Skeletal muscle cell (primary cell): ENCODE measurements at places on chromosomes 16 and 17.

DNA sequence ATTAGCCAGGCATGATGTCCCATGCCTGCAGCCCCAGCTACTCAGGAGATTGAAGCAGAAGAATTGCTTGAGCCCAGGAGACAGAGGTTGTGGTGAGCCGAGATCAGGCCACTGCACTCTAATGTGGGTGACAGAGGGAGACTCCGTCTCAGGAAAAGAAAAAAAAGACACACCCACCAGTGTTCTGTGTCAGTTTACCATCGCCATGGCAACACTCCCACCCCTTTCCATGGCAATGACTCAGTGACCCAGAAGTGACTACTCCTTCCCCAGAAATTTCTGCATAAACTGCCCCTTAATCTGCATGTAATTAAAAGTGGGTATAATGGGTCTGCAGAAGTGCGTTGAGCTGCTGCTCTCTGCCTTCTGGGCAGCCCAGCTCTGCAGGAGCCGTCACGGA lies 4.0 kb upstream of the ZC3H18 start:
- DNase-seq, result peak; percentile 24

- DNase-seq, result peak; percentile 9
Observed at GRCh38 chr16:55001931-55002330, 71.3 kb downstream of the IRX5 start.

GRCh38 chr16:85421338-85422195 lies 191.6 kb upstream of the GSE1 start:
- DNase-seq, result no peak

DNA sequence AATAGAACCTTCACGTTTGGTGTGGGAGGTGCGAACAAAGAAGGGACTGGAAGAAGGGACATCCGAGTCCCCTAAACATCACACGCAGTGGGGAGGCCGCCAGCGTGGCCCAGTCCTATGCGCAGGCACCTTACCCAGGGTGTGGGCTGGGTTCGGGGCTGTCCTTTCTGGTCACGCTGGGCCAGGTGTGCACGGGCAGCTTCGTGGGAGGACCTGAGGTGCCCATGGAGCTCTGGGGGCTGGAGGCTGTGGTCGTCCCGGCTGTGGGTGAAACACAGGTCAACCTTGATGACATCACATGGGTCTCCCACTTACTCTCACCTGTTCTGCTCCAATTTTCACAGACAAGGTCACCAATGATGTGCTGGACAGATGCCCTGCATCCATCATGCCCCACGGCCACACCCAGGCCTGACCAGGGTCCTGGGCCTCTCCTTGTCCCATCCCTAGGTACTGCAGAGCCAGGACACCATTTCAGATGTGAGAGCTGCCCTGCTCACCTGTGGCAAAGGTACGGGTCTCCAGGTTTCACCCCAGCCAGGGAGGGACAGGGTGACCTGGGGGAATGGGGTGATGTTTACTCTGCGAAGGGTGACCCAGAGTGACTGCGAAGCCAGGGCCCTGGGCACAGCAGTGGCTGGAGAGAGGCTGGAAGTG lies 3.1 kb downstream of the CD300C start:
- no peak for DNase-seq

DNA sequence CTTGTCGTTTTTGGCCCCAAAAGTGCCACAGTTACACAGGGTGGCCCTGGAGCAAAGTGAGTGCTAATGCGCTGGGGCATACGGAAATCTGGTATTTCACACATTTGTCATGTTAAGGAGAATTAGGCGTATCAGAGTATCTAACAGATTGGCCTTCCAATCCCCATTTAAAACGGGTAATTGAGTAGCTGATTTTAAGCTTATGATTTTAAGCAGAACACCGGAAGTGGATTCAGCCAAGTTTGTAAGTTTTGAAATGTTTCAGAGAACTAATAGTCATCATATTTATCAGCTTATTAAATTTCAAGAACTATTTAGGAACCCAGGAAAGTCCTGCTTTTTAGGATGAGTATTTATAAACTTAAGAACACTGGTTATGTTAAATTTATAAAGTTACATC lies 19.5 kb downstream of the LRRC75A start:
- DNase-seq, result no peak

GRCh38 chr17:45260204-45260783 lies 1.6 kb downstream of the SPATA32 start:
- no peak for DNase-seq

GRCh38 chr16:54022362-54022761 lies 264.2 kb downstream of the IRX3 start:
- no peak for DNase-seq

- no peak for DNase-seq
Observed at GRCh38 chr16:65884018-65884417, 482.5 kb upstream of the CDH5 start.

- DNase-seq, result no peak
Observed at GRCh38 chr17:4622375-4622774, 19.1 kb downstream of the ALOX15 start.

DNA sequence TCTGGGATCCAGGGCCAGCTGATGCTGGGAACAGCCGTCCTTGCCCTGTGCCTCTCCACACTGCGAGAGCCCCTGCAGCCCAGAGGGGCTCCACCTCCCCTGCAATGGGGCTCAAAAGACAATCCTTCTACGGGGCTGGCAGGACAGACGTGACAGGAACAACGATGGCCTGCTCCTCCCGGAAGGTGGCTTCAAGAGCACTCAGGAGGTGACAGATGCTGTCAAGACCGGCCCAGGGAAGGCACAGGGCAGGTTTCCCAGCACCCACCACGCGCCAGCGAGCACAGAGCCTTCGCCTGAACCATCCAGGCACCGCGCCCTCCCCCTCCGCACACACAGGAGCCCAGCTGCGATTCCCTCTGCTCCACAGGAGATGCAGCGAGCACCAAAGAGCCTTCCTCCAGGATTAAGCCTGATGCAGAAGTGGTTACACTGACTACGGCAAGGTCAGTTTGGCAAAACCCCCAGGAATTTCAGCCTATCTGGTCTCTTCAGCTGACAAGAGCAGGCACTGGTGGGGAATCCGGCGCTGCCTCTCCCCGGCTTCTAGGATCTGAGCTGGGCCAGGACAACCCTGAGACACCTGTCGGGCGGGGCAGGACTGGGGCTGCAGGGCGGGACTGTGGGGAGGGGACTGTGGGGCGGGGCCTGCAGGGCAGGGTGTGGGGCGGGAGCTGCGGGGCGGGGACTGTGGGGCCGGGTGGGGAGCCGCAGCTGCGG lies 103.4 kb downstream of the ZNF778 start:
- no peak for DNase-seq

DNA sequence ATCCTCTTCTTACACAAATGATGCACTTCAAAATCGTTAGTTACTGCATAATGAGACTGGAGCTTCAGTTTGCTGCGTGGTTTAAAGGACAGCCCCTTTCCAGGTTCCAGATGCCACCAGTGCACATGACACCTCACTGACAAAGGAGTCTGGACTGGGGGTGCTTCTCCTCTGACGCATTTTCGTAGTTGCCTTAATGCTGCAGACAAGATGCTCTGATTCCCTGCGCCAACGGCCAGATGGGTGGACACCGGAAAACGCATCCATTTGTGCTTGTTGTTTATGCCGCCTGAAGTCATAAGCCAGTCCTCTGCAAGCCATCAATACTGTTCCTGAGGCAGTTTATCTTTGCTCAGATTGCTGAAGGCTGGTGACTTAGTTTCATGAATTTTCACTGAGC lies 16.0 kb downstream of the FBXO31 start:
- DNase-seq, result no peak

DNA sequence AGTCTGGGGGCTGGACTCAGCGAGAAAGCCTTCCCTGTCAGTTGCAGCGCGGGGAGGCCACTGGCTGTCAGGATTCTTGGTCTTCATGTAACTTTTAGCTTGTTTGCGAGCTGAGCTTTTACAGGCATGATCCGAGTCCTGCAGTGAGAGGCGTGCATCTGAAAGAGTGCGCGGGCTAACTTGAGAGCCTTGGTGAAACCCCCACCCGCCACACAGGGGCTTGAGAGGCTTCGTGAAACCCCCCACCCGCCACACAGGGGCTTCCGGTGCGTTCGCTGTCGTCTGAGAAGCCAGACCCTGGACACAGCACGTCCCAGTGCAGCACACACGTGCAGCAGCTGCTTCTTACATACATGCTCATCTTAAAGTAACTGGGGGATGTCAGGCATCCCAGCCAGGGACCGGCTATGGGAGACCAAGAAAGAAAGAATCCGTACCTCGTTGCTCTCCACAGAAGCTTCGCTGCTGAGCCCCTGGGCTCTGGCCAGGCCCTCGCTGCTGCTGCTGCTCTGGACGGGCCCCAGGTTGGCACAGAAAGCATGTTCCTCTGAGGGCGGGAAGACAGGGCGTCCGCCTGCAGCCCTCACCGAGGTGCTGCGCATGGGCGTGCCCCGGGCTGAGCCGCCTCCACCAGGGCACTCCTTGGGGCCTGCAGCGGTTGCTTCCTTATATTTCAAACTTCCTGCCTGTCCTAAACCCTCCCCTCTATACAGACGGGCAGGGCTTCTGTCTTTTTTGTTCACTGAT lies 7.8 kb downstream of the NUDT16L1 start:
- no peak for DNase-seq

GRCh38 chr17:3976675-3977171 lies 12.5 kb upstream of the ATP2A3 start:
- DNase-seq, result no peak

DNA sequence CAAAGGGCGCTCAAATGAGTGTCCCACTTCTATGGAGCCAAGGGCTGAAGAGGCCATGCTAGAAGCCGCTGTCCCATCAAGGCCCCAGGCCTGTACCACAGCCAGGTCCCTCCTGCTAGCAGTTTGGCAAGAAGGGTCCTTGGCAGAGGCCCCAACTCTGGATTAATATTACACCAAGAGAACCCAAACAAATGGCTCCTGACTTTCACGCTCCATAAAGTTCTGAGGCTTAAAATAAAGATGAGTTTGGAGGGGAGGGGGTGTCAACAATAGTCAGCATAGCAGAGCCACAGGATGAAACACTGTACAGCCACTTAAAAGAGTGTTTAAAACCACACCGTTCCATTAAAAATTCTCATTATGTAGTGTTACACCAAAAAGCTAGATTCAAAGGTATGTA lies 30.5 kb downstream of the CUEDC1 start:
- DNase-seq, result no peak

- no peak for DNase-seq
Observed at GRCh38 chr16:79008036-79008868, 592.3 kb downstream of the MAF start.

DNA sequence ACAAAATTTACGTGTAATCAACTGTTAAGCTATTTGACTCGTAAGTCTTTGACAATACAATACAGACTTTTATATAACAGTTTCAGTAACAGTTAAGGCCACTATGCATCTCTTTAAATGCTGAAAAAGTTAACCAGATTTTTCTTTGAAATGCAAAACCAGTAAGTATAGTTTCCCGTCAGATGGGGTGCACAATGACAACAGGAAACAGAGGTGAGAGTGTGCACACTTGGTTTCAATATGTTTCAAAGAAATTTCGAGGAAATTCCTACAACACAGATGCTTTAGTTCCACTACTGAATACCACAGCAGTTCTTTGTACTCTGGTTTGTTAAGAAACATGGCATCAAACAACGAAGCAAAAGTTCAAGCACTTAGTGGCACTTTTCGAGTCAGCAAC lies 48.4 kb downstream of the RNF157 start:
- DNase-seq, result no peak

DNA sequence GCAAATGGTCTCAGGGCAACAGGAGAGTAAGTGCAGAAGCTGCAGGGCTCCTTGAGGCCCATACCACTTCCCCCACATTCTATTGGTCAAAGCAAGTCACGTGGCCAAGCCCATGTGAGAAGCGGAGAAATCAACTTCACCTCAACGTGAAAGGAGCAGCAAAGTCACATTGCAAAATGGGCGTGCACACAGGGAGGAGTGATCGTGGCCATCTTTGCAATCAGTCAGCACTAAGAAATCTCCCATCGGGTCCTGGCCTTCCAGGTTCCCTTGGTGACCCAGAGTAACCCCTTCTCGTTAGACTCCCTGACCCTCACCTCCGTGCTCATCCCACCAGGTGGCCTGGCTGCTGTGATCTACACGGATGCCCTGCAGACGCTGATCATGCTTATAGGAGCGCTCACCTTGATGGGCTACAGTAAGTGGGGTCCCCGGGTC lies 38.0 kb downstream of the SLC5A11 start:
- no peak for DNase-seq

- DNase-seq, result no peak
Observed at GRCh38 chr17:28970879-28971278, 19.6 kb upstream of the PHF12 start.

- no peak for DNase-seq
Observed at GRCh38 chr16:10930755-10931093, 11.5 kb downstream of the DEXI start.

- DNase-seq, result peak; percentile 39
Observed at GRCh38 chr17:41695954-41696757, 7.5 kb downstream of the EIF1 start.

DNA sequence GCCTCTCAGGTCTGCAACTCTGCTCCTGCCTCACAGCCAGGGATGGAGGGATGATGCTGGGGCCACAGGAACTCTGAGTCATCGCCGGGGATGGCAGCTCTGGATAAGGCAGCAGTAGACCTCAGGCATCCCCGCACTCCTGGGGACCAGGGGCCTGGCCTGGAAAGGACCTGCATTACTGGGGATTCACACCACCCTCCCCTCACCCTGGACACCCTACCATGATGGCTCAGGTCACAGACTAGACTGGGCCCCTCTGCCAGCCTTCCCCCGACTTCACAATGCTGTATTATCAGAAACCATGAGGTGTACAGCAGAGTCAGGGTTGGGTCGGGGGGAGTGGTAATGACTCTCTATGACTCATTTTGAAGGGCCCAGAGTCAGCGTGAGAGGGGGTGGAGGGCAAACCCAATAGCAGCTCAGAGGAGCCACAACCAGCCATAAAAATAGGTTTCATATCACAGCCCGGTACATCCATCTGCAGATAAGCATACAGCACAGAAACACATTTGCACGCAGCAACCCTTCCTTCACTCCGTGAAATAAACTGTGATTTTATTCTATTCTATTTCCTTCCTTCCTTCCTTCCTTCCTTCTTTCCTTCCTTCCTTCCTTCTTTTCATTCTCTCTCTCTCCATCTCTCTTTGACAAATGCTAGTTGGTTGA lies 28.8 kb downstream of the DYNLRB2 start:
- DNase-seq, result peak; percentile 39

DNA sequence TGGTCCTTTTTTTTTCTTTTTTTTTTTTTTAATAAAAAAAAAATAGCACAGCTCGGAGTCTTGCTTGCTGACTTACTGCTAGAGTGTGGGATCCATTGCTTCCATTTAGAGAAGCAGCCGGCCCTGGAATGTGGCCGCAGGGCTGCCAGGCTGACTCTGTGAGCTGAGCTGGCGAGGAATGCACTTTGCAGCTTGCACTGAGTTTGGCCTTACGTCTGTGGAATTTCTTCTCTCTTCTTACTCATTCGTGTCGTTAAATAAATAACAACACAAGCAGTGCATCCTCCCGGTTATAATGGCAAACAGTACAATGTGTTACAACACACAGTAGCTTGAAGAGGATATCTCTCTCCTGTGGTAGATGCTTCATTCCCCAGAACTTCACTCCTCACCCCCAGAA lies 69.2 kb downstream of the PRKCB start:
- DNase-seq, result no peak
